ENCODE measurements at places on chromosomes 5 and 9. TPM values are rescaled to one million over a fixed set of nuclear protein-coding genes. Genes with fewer than 3 reads are reported as not detected.

Gene TCF7
- total RNA-seq, result under 0.01 TPM

Gene GABRG2
- under 0.01 TPM for total RNA-seq

Gene GABBR2
- under 0.01 TPM for total RNA-seq

Gene DIPK1B
- total RNA-seq, result 0.43 TPM

Gene SPINK7
- total RNA-seq, result not detected

Gene ECSCR
- total RNA-seq, result not detected

Gene ACTBL2
- 0.97 TPM for total RNA-seq
